Omental fat pad (tissue), 4 donors: ENCODE measurements at places on chromosomes 6 and 20. TPM values are rescaled to one million over a fixed set of nuclear protein-coding genes. Genes with fewer than 3 reads are reported as not detected.

The MAP3K7 gene
- 27.9 TPM for total RNA-seq

The OR2J3 gene
- total RNA-seq, result not detected

The KHDC1L gene
- not detected for total RNA-seq

The CFB gene
- total RNA-seq, result 395 TPM

The F13A1 gene
- total RNA-seq, result 334 TPM

DNA sequence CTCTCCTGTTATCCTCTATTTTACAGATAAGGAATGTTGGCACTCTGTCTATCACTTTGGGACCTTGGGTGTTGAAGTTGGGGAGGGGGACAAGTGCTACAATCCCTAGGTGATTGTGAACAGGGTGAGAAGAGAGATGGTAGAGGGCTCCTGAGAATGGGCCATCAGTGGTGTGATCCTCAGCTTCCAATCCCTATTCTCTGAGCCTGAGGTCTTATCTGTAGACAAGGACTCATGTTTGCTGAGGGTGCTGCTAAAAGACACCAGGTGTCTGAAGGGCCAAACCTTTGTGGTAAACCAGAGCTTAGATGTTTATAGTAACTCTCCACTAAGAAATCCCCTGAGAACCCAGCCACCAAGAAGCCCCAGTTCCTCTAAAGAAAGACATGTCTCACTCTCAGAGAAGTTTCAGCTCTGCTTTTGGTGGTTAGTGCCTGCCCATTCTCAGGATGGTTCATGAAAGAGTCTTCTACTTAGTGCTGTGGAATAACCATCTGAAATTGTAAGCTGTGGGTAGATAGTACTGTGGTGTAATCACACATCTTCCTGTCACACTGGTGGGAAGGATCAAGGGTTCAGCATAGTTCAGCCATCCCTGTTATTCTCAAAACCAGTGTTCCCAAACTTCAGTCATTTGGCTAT, 58.2 kb upstream of the IL20RA start:
- DNase-seq, result no peak

DNA sequence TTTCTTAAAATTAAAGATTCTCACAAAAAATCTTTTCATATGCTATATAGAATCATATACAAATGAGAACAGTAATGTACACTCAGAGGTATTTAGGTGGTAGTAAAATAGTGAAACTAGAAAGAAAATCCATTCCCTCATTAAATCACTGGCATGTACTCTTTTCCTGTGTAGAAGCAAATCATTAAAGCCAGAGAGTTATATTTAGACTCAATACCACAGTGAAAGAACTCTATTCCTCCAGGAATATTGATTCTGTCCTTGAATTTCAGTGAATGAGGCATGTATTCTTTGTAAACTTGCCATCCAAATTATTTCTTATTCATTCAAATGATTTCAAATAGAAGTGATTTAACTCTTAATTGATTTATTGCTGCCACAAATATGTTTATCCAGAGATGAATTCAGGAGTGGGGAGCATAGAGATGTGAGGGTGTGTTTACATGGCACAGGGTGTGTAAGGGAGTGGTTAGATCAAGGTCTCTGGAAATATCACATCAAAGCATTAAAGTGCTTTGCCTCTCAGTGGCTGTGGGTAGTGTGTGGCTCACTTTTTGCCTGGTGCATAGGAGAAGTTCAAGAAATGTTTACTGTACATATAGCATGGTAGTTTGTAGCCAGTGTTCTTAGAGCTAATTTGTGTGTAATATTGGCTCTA, 141.2 kb downstream of the FAM83B start:
- no peak for DNase-seq

GRCh38 chr6:11426571-11426970, 111.0 kb upstream of the TMEM170B start:
- DNase-seq, result no peak

- DNase-seq, result no peak
These were observed 479.8 kb downstream of the NKAIN2 start for GRCh38 chr6:124283486-124283885.

- DNase-seq, result no peak
These were observed 15.2 kb upstream of the CST9L start for GRCh38 chr20:23583526-23583925.

GRCh38 chr6:138492113-138492512, 7.2 kb downstream of the NHSL1 start:
- no peak for DNase-seq

- DNase-seq, result no peak
These were observed 41.7 kb downstream of the PLN start for GRCh38 chr6:118589649-118590365.

GRCh38 chr6:99254616-99255550, 94.6 kb downstream of the FAXC start:
- no peak for DNase-seq

DNA sequence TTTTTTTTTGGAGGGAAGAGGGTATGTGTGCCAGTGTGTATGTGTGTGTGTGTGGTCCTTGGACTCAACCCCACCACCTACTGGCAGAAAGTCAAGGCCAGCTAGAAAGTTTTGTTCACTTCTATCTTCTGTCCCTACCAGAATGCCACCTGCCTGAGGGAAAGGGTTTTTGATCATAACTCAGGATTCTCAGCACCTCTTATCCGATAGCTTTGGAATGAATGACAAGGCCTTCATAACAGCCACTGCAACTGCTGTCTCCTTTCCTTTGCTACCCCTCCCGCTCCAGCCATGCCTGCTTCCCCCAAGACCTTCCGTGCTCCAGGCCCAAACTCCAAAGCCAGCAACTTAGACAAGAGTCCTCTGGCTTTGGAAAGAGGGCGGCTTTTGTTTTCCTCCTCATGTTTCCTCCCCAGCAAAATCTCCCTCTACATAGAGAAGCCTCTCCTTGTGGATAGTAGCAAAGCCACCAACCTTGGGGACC, 18.7 kb downstream of the BTN3A1 start:
- no peak for DNase-seq

DNA sequence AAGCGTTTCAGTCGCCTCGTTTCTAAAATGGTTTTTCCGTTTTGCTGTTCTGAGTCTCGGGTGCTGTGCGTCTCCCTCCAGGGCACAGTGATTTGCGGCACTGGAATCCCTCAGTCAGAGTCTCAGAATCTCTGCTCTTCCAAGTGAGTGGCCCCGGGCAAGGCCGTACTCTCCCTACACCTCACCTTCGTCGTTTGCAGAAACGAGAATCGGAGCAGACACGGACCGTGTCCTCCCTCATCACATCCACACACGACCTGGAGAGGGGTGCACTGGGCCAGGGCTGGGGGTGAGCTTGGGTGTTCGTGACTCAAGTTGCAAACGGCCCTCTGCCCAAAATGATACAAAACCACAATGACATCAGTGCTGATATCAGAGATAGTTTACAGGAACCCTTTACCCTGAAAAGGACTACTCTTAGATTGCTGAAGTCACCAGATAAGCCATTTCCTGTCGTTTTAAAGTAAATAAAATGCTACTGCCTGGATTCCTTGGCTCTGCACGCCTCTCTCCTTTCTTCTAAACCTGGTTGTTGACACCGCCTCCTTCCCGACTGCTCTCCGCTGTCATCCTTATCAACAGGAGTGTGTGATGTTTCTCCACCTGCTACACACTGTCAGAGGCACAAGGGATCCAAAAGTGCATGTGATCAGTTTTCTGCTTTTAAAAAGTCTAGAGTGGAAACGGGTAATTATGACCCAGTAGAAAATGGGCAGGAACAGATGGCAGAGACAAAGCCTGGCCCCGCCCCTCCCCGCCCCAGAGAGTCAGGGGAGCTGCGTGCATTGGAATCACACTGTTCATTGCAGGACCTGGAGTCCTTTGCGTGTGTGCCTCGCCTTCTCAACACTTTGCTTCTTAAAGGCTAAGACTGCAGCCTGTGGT, 38.4 kb downstream of the KIF25 start:
- DNase-seq, result no peak

GRCh38 chr20:1353956-1354355, 25.0 kb upstream of the SDCBP2 start:
- DNase-seq, result no peak

DNA sequence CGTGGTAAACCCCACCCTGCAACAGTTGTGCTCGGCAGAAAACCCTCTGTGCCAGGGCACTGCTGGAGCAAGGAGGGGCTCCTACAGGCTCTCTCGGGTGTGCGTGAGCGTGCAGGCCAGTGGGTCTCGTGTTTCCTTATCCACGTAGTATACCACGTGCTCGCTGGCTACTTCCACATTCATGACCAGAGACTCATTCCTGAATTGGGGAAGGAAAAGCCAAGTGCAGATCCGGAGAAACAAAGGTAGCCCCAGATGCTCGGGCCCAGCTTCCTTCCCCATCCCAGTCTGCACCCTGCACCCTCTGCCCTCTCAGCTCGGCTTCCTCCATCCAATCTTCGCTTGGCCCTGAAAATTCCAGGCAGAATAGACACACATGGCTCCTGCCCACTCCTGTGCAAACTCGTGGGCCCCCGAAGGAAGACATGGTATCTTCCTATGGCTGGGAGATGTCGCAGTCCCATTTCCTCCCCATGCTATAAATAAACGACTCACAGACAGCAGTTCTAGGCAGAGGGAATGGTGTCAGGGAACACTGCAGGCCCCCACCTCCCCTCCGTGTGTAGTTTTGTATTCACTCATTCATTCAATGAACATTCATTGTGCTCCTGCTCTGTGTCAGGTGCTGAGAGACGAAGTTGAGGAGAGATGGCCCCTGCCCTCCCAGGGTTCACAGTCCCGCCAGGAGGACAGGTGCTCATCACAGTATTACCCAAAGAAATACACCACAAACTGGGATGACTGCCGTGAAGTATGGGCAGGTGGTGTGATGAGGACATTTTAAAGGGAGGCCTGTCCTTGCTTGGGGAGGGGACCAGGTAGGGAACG, 29.6 kb downstream of the NPEPL1 start:
- no peak for DNase-seq

- DNase-seq, result no peak
These were observed 33.3 kb upstream of the EZR start for GRCh38 chr6:158852312-158853071.

- no peak for DNase-seq
These were observed 261.5 kb upstream of the SOX4 start for GRCh38 chr6:21332077-21332476.
